Nucleus accumbens (tissue), 56 donors: ENCODE measurements at places on chromosomes 7 and 10.

DNA sequence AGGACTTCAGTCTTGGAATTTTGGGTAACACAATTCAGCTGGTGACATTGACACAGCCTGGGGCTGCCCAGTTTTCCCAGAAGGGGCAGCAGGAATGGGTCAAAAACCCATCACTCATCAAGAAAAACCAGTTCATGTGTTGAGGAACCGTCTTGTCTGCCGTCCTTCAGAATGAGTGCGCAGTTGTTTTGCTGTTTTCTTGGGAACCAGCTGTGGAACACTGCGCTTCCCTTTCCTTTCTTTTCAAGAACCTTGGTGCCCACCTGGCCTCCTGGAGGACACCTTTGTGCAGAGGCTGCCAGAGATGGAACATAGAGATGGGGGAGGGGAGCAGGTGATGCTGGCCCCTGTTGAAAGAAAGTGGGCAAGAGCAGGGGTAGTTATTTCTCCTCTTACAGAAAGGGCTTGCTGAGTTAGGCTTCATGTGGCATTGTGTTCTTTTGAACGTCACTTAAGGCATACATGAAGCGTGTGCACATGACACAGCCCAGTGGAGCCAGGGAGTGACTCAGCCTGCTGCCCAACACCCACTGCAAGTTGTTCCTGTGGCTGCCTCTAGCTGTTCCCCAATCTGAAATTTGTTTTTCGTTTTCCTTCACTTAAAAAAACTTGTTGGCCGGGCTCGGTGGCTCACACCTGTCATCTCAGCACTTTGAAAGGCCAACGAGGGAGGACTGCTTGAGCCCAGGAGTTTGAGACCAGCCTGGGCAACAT is 87.4 kb upstream of the TNS3 start:
- DNase-seq, result no peak

GRCh38 chr7:155531681-155532080 is 14.7 kb downstream of the CNPY1 start:
- DNase-seq, result no peak

DNA sequence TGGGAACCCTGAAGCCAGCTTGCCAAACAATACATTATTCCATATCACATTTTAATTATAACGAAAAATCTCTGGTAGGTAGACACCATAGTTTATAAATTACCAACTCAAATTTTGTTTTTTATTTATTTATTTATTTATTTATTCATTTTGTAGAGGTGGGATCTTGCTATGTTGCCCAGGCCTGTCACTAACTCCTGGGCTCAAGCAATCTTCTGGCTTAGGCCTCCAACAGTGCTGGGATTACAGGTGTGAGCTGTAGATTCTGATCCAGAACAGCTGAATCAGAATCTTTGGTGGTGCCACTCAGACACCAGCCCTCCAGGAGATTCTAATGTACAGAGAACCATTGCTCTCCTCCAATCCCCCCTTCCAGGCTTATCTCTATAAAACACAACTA is 1.7 kb downstream of the PON2 start:
- DNase-seq, result no peak

DNA sequence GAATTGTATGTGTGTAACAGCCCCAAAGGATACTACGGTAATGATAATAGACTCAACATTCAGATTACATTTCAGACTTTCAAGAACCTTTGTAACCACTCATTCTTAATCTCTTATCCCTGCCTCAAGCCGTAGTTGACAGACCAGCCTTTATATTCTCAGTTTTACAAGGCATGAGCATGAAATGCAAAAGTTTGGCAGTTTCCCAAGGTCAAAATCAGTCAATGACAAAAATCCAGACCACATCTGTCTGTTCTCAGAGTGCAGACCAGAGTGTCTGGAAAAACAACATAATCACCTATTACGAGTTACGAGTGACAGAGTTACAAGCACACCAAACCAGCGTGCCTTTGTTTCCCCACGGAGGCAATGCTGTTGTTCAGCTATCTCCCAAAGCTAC is 178.6 kb upstream of the LRGUK start:
- no peak for DNase-seq

- DNase-seq, result no peak
Measured at GRCh38 chr7:33757563-33758165, 147.7 kb upstream of the BMPER start.

- no peak for DNase-seq
Measured at GRCh38 chr7:31896925-31897324, 173.3 kb downstream of the PDE1C start.

GRCh38 chr10:42637142-42637541 is 1.2 kb downstream of the ZNF33B start:
- DNase-seq, result no peak

GRCh38 chr10:36880898-36881297 is 244.5 kb upstream of the ANKRD30A start:
- no peak for DNase-seq

GRCh38 chr10:6416892-6417512 is 163.1 kb downstream of the PRKCQ start:
- no peak for DNase-seq

DNA sequence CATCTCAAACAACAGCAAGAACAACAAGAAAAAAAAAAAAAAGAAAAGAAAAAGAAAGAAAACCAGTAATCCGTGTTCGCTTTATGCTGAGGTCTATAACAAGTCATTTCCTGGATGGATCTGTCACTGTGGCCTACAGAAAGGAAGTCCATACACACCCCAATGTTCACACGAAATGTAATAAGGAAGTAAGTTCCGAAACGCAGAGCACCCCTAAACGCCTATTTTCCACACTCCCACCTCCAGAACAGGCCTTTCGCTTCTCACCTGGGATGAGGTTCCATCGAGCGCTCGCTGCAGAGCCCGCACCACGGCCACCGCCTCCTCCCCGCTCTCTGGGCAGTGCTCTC is 735 bp downstream of the ZNF394 start:
- DNase-seq, result no peak

DNA sequence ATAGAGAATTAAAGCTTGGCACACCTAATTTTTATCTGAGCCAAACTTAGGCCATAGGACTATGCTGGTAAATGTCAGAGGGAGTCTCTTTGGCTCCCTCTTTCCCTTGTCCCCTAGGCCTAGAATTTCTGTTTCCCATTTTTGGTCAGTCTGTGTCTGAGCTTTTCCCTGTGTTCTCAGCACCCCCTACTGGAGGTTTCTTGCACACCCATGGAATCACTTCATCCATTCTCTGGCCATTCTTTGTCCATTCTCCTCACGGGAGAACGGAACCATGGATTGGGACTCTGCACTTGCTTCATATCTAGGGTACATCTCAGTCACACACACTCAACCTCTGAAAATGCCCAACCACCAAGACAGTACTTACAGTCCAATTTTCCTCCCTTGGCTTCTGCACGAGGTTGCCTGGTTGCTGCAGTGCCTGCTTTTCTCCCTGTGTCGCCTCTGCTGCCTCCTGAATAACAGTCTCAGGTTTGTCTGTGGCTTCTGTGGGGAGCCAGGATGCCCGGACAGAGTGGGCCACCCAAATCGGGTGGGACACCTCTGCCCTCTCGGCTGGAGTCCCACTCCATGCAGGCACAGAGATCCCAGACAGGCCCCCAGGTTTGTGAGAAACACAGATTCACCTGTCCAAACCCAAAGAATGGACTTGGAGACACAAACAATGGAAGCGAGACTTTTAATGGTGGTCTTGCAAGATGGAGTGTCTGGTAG is 35.1 kb upstream of the DNAH11 start:
- no peak for DNase-seq

DNA sequence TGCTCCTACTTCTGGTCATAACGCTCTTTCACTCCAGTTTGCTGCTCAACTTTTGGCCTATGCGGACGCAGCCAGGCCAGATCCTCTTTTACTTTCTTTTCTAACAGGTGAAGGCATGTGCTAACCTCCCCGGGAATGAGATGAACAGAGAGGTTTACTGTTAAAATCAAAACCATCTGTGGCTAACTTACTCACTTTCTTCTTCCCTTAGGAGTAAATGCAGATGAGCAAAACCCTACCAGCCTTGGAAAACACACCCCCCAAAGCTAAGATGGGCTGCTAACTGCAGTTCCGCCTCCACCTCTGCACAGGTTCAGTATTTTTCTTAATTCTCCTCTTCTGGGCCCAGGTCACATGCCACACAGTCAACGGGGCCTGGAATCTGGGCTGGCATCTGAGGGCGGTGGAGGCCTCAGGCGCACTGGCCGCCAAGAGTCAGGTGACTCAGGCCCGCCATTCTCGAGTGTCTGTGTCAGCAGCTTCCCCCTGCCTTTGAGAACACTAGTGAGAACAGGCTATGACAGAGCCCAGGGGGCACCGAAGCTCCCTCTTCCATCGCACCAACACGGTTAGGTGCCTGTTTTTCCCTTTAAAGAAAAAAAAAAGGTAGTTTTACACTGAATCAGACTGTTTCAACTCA is 11.1 kb downstream of the FAM53B start:
- DNase-seq, result no peak

- DNase-seq, result no peak
Measured at GRCh38 chr10:112950714-112951358, 789 bp downstream of the TCF7L2 start.

- no peak for DNase-seq
Measured at GRCh38 chr7:157573244-157573643, 236.4 kb downstream of the DNAJB6 start.

GRCh38 chr7:51860305-51860704 is 543.7 kb upstream of the COBL start:
- no peak for DNase-seq

GRCh38 chr10:558891-559766 is 130.3 kb downstream of the DIP2C start:
- DNase-seq, result no peak

DNA sequence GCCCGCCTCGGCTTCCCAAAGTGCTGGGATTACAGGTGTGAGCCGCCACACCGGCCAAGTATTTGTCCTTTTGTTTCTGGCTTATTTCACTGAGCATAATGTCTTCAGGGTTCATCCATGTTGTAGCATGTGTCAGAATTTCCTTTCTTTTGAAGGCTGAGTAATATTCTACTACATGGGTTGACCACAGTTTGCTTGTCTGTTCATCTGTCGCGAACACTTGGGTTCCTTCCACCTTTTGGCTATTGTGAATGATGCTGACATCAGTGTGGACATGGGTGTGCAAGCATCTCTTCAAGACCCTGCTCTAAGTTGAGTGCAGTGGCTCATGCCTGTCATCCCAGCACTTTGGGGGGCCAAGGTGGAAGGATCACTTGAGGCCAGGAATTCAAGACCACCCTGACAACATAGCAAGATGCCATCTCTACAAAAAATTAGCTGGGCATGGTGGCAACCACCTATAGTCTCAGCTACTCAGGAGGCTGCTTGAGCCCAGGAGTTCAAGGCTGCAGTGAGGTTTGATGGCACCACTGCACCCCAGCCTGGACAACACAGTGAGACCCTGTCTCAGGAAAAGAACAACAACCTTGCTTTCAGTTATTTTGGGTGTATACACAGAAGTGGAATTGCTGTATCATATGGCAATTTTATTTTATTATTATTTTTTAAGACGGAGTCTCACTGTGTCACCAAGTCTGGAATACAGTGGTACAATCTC is 17.0 kb downstream of the CHST12 start:
- no peak for DNase-seq

DNA sequence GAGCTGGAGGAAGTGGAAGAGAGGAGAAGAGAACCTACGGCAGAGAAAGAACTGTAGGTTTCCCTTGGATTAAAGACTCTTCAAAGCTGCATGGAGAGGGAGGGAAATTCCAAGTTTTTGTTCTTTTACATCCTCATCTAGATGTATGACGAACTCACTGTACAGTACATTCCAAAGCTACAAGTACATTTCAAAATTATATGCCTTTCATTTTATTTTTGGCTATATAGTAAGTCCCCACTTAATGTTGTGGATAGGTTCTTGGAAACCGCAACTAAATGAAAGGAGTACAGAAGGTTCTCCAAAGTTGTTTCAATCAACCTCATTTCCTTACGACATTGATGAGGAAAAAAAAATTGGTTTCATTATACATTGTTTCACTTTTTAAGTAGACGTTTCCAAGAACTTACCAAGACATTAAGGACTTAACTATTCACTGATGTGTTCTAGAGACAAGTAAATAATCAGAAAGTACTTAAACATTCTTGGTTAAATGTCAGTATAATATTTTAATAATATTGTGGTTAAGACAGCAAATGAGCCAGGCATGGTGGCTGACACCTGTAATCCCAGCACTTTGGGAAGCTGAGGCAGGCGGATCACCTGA is 16.1 kb upstream of the JMJD1C start:
- no peak for DNase-seq

DNA sequence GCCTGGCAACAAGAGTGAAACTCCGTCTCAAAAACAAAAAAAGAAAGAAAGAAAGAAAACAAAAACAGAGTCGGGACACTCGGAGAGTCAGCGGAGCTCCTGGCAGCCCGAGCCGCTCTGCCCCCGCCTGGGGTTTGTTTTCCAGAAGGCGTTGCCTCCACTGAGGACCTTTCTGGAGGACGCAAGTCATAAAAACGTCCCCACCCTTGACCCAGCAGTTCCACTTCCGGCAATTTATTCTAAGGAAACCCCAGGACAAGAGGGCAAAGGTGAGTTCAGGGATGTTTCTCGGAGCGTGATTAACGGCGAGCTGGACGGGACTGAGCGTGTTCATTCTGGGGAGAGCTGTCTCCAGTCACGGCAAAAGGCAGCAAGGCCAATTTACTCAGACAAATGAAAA is 27.0 kb upstream of the SUN1 start:
- DNase-seq, result no peak

- no peak for DNase-seq
Measured at GRCh38 chr7:111071556-111071955, 19.4 kb upstream of the LRRN3 start.

GRCh38 chr10:102438374-102438773 is 6.0 kb upstream of the CUEDC2 start:
- no peak for DNase-seq

GRCh38 chr7:142445019-142445686 is 187.3 kb upstream of the PRSS58 start:
- DNase-seq, result no peak

- no peak for DNase-seq
Measured at GRCh38 chr10:4837551-4837950, 11.5 kb downstream of the AKR1E2 start.

DNA sequence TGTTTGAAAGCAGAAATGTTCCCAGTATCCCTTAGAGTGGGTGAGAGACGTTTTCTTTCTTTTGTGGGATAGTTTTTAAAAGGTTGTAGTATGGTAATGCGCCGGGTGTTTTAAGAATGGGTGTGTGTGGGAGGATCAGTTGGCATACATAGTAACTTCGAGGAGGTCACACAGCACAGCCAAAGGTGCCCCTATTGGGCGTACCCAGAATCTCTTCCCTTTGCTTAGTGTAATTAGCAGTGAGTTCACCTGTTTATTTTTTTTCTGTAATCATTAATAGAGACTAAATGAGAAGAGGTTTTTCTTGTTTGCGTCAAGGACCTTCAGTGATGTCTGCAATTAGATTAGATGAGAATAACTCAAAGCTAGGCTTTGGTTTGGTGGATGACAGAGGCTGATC is 1.5 kb downstream of the PLEKHA8 start:
- no peak for DNase-seq

DNA sequence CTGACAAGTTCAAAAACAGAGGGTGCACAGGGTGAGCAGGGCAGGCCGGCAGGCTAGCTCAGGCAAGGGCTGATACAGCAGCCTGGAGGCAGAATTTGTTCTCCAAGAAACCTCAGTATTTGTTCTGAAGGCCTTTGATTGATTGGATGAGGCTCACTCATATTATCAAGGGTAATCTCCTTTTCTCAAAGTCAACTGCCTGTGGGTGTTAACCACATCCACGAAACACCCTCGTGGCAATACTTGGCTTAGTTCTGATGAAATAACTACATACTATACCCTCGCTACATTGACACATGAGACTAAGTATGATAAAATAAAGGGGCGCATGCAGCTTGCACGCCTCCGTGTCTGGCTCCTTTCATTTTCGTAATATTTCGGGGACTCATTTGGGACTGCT is 4.4 kb upstream of the PPP2R2D start:
- no peak for DNase-seq
